Activated T-helper 1 cell treated with anti-CD3 and anti-CD28 coated beads, Interleukin-2, amount 50 U/mL, for 16 hours (primary cell): ENCODE measurements at places on chromosomes 2 and 18.

GRCh38 chr2:108593547-108594098 lies 59.4 kb downstream of the LIMS1 start:
- DNase-seq: no peak

- no peak for DNase-seq
These were observed 60.4 kb upstream of the TANC1 start for GRCh38 chr2:158907926-158908456.

- DNase-seq: no peak
These were observed 182.4 kb downstream of the NEDD4L start for GRCh38 chr18:58226429-58226828.

DNA sequence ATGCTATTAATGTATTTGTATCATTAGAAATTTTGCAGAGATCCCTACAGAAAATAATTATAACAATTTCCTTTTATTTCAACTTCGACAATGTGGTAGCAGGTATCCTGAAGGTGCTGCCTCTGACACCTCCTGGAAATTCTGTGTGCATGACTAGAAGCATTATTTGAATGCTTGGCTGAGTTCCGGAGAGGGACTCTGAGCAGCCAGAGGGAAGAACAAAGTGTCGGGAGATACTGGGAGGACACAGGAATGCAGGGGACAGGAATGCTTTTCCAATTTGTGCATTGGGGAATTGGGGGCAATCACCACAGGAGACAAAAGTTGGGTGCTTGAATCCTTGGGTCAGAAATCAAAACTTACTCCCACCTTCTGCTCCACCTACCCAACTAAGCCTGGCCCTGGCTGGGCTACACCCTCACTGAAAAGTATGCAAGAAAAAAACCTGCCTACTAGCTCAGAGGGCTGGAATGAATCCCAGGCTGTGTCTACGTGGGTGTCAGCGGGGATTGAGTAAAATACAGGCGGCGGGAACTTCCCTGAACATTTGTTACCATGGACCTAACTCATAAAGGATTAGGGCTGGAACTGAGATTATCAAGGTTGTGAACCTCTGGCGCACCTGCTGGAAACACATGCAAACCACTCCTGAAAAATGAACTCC lies 299.3 kb downstream of the SOX11 start:
- no peak for DNase-seq

- no peak for DNase-seq
These were observed 70.6 kb downstream of the B3GNT2 start for GRCh38 chr2:62266433-62267038.

GRCh38 chr18:24588440-24588839 lies 128.0 kb downstream of the HRH4 start:
- DNase-seq: no peak

DNA sequence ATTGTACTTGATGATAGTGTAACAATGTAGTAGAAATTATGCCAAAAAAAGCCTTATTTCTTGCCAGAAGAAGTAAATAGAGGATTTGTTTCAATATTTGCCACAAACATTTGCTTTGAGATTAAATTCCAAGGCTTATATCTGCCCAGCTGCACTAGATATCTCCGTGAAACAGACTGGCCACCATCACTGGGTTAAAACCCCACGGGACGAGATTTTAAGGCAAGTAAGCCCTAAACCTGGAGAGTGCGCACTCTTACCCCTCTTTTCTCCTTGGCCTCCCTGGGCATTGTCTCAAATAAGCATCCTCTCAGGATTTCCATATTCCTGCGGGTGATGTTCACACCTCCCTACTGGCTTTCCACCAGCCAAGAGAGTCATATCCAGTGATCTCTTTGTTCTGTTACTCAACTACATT lies 334.4 kb downstream of the AGPS start:
- DNase-seq: no peak

DNA sequence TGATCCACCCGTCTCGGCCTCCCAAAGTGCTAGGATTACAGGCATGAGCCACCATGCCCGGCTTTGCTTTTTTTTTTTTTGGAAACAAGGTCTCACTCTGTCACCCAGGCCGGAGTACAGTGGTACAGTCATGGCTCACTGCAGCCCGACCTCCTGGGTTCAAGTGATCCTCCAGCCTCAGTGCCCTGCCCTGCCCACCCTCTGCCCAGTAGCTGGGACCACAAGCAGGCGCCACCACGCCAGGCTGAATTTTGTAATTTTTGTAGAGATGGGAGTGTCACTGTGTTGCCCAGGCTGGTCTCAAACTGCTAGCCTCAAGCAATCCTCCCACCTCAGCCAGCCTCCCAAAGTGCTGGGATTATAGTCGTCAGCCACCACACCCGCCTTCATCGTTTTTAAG lies 11.6 kb upstream of the PSD4 start:
- DNase-seq: no peak
